ENCODE measurements at places on chromosomes 11 and 22.

DNA sequence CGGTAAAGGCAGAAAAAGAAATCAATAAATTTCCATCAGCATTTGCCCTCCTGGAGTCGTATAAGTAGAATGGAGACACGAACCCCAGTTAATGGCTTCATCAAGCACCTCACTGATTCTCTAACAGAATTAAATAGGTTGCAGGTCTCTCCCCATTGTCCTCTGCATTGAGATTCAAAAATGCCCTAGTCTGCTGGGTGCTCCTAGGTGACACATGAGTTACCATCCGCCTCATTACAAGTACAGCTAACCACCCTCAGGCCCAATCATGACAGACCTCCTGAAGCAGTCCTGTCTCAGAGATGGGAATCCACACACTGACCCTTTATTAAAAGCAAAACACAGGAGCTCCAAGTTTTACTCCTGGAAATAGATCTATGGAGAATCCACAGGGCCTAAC, 31.4 kb downstream of the HSPA8 start:
- no peak for DNase-seq

- no peak for DNase-seq
These were observed 1.6 kb upstream of the FXYD2 start for GRCh38 chr11:117826190-117826570.

GRCh38 chr11:44595964-44596381, 30.5 kb downstream of the CD82 start:
- no peak for DNase-seq

DNA sequence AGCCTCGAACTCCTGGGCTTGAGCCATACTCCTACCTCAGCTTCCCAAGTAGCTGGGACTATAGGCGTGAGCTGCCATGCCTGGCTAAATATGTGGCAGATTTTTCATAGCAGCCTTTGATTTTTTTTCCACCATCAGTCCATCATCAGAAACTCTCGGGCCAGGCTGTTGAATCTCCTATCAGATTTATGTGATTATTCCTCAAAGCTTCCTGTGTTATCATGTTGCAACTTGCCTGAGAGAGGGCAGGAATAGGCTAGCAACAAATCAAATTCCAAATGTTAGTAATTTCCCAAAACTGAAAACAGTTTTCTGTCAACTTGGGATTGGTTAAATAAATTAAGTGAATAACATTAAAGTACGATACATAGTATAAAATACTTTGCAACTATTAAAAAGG, 3.4 kb downstream of the LRRC51 start:
- DNase-seq = peak; percentile 81

DNA sequence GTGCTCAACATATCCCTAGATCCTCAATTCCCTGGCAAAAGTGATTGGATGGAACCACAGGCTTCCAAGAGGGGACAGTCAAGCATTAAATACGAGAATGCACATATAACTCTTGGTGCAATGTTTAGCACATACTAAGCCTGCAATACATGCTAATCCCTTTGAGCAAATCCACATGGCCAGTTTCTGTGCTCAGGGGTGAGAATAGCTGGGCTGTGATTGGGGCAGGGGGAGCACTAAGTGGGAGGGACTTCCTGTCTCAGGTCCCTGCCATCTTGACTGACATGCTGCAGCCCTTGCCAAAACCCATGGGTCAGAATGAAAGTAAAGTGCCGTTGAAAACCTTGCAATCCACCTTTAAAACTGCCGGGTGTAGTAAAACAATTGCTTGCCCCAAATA, 2.7 kb upstream of the ADAMTS15 start:
- DNase-seq = no peak

- DNase-seq = no peak
These were observed 33.8 kb downstream of the RASSF10 start for GRCh38 chr11:13042873-13043342.

DNA sequence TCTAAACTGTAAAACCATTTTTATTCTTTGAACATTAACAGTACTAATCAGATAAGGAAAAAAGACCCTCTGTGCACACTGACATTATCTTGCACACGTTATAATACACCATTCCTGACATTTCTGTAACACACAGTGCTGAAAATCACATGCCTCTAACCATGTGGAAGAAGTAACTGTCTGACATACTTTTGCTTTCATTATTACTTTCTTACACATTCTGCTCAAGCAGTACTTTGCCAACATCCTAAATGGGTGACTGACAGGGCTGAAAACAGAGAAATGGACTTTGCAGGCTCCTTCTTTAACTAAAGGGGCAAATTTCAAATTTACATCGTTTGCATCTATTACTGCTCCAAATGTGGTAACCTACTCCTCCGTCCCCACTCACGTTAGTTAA, 22.8 kb upstream of the TP53AIP1 start:
- no peak for DNase-seq

DNA sequence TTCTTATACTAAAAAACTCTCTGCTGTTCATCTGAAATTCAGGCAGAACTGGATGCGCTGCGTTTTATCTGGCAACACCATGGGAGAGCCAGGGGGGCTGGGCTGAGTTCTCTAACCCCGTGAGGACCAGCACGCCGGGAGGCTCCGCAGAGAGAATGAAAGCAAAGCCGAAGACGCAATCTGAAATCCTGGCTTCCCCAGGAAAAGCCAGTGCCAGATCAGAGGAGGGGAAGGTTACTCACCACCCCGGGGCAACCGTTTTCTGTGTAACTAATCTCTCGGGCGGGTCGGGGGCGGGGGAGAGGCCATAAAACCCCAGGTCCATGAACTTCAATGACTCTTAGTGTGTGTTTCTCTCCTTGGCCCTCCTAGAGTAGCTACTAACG, 99.4 kb downstream of the SHANK2 start:
- DNase-seq = peak; percentile 79

DNA sequence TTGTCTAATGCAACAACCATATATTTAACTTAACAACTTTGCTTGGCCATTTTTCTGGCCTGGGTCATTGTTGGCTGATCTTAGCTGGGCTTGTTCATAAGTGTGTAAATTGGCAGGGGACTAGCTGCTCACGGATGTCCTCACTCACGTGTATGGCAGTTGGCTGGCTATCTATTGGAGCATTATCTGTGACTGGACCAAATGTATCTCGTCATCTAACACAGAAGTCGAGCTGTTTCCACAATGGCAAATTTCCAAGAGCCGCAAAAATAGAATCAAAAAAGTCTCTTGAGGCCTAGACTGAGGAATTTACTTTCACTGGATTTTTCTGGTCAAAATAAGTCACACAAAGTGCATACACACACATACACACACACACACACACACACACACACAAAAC, 893.3 kb downstream of the FAM181B start:
- DNase-seq = no peak

- DNase-seq = no peak
These were observed 978 bp downstream of the CSDC2 start for GRCh38 chr22:41561788-41562187.

- peak; percentile 71 for DNase-seq
These were observed 725 bp downstream of the ARHGAP42 start for GRCh38 chr11:100687630-100688395.

DNA sequence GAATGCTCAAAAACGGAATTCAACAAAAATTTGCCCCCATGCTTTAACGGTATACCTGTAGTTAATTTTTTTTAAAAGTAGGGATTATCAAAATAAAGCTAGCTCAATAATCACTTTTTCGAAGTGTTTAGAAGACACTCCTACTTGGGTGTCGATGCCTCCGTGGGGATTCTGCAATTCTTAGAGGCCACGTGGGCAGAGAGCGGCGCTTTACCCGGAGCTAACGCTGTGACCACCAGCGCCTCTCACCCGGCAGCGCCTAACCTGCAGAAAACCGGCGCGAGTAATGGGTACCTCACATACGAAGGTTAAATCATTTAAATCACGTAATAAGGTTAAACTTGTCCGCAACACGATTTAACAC, 583 bp downstream of the TAF1D start:
- peak; percentile 30 for DNase-seq

- DNase-seq = peak; percentile 12
These were observed 19.8 kb upstream of the OOSP1 start for GRCh38 chr11:59918480-59918879.

DNA sequence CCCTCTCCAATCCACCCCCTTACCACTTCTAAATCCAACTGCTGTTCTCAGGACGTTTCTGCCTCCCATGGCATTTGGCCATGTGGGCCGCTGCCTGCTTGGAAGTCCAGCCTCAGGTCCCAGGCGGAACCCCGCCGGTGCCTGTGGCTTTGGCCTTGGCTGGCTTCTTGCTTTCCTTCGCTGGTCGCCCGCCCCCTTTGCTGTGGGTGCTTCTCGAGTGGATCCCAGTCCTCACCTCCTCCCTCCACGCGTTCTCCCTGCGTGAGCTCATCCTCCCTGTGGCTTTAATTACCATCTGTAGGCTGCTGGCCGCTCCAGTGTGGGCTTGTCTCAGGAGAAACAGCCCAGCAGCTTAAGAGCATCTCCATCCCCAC, 111.7 kb downstream of the NECTIN1 start:
- no peak for DNase-seq

DNA sequence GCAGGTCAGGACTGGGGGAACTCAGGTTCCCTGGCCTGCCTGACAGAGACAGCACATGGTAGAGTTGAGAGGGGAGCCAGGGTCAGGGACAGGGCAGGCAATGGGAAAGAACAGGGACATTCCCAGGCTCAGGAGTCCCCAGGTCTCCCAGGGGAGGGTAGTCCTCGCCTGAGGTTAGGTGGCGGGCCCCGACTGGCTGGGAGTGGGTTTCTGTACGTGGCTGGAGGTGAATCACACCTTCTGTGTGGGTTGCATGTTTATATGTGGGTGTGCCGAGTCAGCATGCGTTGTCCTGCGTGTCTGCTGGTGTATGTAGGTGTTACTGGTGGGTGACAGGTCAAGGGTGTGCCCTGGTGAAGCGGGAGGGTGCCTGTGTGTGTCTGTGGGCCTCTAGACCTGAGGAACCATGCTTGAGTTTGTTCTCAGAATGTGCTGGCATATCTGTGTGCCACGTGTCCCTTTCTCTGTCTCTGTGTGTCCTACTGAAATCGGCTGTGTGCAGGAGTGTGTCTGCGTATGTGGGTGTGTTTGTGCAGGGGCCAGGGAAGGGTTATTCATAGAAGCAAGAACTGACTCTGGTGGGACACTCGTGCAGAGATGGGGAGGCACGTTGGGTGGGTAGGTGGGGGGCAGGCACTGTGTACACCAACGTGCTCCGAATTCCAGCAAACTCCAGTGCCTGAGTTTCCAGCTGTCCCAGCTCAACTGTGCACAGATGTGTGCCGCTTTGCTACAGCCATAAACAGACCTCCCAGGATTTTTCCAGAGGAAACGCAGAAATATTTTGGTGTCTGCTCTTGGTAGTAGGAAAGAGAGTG, 23.8 kb upstream of the OAF start:
- DNase-seq = peak; percentile 93

DNA sequence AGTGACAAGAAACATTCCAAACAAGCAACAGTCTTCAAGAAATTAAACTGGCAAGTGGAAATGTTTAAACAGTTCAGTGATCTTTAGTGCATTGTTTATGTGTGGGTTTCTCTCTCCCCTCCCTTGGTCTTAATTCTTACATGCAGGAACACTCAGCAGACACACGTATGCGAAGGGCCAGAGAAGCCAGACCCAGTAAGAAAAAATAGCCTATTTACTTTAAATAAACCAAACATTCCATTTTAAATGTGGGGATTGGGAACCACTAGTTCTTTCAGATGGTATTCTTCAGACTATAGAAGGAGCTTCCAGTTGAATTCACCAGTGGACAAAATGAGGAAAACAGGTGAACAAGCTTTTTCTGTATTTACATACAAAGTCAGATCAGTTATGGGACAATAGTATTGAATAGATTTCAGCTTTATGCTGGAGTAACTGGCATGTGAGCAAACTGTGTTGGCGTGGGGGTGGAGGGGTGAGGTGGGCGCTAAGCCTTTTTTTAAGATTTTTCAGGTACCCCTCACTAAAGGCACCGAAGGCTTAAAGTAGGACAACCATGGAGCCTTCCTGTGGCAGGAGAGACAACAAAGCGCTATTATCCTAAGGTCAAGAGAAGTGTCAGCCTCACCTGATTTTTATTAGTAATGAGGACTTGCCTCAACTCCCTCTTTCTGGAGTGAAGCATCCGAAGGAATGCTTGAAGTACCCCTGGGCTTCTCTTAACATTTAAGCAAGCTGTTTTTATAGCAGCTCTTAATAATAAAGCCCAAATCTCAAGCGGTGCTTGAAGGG, 6.0 kb downstream of the MALAT1 start:
- peak; percentile 21 for DNase-seq

DNA sequence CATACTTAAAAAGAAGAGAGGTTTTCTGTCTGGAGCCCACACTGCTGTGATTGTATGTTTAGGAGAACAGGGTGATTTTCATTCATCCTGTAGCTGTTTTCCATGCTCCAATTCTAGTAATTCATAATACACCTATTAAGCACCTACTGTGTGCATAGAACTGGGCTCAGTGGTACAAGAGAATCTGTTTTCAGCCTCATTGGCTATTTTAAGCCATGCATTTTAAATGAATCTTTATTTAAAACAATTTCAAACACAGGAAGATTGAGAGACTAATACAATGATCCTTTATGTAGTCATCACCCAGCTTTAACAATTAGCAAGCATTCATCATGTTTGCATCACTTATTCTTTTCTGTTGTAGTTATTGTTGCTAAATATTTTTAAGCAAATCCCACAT, 86.2 kb downstream of the BDNF start:
- no peak for DNase-seq

DNA sequence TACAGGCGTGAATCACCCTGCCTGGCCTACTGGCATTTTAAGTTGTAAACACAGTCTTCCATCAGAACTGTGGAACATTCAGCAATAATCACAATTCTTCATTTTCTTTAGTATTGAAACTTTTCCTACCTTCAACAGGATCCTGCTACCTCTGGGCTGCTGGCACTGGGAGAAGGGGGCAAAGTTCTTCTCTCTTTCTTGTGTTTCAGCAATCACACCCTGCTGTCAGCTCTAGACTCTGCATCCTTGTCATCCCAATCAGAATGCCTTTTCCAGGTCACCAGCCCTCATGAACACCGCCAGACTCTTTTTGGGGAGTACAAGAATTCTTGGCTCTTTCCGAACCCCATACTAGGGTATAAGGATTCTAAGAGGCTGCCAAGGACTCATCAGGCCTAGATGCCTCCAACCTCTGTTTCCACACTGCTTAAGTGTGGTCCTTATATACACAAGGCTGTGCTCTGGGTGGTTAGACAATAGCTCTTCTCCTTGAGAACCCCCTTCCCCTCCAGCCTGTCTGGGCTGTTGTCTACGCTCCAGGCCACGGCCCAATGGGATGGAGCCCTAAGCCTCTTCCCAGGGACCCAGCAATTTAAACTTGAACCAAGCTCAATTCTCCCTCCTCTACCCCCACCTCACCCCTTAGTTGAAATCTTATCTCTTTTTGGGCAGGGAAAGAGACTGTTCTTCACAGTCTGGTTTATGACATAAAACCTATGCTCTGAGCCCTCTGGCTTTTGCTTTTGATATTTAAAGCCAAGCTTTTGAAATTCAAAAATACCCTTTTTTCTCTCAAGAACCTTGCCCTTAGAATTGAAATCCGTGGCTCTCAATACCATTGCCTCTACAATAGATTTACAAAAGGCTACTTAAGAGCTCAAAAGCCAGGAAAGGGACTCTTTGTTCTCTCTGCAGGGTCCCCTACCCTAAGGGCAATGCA, 327.4 kb downstream of the BUD13 start:
- DNase-seq = no peak
